ENCODE measurements at places on chromosomes 16 and 17. TPM values are rescaled to one million over a fixed set of nuclear protein-coding genes. Genes with fewer than 3 reads are reported as not detected.
A peak's percentile ranks its signal among the peaks of the same experiment; 100 is the strongest.

DNA sequence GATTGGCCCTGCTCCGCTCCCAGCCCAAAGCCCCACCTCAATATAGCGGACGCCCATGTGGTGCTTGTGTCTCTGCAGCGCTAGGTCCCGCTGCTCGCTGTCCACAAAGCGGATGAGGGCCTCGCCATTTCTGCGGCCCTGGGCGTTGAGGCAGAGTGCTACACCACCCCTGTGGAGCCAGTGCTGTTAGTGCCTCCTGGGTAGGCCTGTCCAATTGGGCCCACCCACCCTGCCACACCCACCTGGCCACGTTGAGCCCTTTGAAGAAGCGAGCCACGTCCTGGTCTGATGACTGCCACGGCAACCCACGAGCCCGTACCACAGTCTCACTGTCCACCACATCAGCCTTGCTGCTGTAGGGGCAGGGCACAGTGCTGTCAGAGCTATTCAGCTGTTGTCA lies 3.6 kb downstream of the ESRP2 start:
- peaks cover 6% of the 10 kb centered on the region for H3K36me3 ChIP-seq
- no peak overlapping the region for H3K27ac ChIP-seq
- H3K27me3 ChIP-seq, result no peaks in the 10 kb centered on the region
- DNase-seq, result no peak

DNA sequence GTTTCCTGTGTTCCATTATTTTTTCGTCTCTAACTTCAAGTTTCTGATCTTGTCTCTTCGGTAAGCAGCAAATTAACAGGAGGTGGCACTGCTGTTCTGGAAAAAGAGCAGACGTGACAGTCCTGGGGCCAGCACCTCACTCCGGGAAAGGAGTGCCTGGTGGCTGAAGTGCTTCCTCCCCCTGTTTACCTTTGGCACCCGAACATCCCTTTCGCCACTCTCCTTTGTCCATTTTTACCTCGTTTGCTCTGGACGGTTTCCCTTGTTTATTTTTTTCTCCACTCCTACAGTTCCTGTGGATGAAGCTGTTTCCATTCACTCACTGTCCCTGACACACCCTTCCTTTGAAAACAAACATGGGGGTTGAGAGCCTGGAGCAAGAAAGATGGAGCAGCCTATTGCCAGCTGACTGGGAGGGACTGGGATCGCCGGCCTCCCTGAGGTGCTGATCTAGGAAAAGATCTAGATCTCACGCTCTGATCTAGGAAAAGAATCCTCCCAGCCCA lies 12.6 kb downstream of the SAP30BP start:
- peaks cover 17% of the 10 kb centered on the region for H3K4me1 ChIP-seq
- no peak overlapping the region for H3K4me3 ChIP-seq
- H3K27me3 ChIP-seq, result no peaks in the 10 kb centered on the region

Gene GNG13
- not detected for total RNA-seq

- H3K27ac ChIP-seq, result peak overlapping the region; percentile 88
- no peak overlapping the region for H3K4me3 ChIP-seq
- H3K27me3 ChIP-seq, result no peaks in the 10 kb centered on the region
- H3K4me1 ChIP-seq, result peaks cover 39% of the 10 kb centered on the region
- peaks cover 2% of the 10 kb centered on the region for H3K36me3 ChIP-seq
- DNase-seq, result peak; percentile 18
These were observed 12.7 kb downstream of the DNAAF8 start for GRCh38 chr16:4746991-4747574.

- no peaks in the 10 kb centered on the region for H3K36me3 ChIP-seq
- H3K27ac ChIP-seq, result no peak overlapping the region
- peaks cover 31% of the 10 kb centered on the region for H3K27me3 ChIP-seq
These were observed 22.0 kb downstream of the SALL1 start for GRCh38 chr16:51129105-51129504.
